ENCODE measurements at places on chromosomes 6 and 20. TPM values are rescaled to one million over a fixed set of nuclear protein-coding genes. Genes with fewer than 3 reads are reported as not detected.

TDP2 gene
- total RNA-seq, result 408 TPM

TMEM170B gene
- 0.82 TPM for total RNA-seq

GRCh38 chr6:147005499-147005898, 198.7 kb upstream of the STXBP5 start:
- no peak for DNase-seq

DNA sequence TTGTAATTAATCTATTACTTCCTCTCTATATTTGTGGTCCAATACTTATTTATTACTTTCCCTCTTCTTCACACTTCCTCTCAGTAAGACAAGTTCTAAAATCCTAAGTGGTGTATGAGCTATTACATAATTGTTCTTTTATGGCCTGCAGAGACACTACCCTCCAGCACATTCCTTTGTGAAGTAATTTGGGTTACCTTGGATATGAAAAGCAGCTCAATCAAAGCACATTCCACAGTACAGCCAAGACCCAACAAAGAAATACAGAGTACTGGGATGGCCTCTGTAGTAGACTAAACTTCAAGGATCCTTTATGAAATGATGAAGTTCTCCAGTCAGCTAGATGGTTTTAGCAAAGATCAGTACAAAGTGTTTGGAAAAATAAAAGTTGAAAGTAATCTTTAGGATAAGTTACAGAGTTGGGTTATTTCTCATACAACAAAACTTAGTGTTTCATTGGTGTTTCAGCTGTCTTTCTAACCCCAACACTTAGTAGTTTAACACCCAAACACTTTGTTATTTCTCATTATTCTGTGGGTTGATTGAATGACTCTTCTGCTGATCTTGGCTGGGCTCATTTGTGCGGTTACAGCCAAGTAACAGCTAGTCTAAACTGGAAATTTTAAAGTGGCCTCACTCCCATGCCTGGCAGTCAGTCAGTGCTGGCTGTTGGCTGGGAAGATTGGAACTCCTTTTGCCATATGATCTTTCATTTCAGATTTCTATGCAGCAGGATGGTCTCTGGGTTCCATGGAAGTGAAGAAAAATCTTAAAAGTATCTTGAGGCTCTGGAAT, 161.5 kb upstream of the POU3F2 start:
- DNase-seq, result no peak

DNA sequence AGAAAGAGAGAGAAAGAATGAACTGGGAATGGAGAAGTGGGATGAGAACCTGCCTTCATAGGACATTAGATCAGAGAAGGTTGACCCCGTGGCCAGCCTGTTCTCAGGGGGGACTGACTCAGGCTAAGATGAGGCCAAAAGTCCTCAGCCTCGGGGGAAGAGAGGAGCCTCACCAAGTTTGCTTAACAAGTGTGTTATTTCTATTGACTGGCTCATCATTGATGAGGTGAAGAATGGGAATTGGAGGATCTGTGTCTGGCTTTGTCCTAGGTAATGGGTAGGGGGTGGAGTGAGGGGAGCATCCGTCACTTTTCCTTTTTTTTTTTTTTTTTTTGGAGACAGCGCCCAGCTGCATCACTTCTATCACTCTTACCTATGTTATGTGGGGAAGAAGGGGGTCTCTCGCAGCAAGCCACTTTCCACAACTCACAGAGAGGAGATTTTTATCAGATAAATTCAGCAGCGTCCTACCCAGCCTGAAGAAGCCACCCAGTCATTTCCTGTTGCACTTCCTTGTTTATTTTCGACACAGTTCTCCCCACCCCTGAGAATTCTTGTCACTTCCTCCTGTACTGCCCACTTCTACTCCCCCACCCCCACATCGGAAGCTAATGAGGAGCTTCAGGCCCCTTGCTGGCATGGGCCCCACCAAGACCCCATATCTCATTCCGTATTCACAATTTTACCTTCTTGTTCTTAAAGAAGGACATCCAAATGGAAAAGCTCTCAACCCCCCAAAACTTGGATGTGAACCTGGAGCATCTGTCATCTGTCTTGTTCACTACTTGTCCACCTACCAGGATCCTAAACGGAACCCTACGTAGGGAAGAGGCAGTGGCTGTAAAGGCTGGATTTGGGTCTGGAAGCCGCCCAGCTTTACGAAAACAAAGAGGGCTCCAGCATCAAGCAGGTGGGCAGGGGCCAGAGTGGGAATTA, 2.8 kb upstream of the RNASET2 start:
- peak; percentile 61 for DNase-seq

GRCh38 chr6:30769088-30769852, 24.9 kb upstream of the IER3 start:
- DNase-seq, result no peak
